ENCODE measurements at places on chromosomes 6 and 20. TPM values are rescaled to one million over a fixed set of nuclear protein-coding genes. Genes with fewer than 3 reads are reported as not detected.

The CFB gene
- total RNA-seq = not detected

The RRAGD gene
- 14.7 TPM for total RNA-seq

The PKHD1 gene
- total RNA-seq = 0.02 TPM

The TNF gene
- total RNA-seq = not detected

The WFDC10B gene
- not detected for total RNA-seq

The RIN2 gene
- 108 TPM for total RNA-seq

The PABPC1L gene
- total RNA-seq = 27.7 TPM

The FOXF2 gene
- 0.71 TPM for total RNA-seq

The STMND1 gene
- not detected for total RNA-seq

The PXMP4 gene
- 9.4 TPM for total RNA-seq

The ANGPT4 gene
- 0.22 TPM for total RNA-seq

The PAX1 gene
- not detected for total RNA-seq

The TRERF1 gene
- total RNA-seq = 12.8 TPM

- H3K27ac ChIP-seq = peak overlapping the region; percentile 64
- DNase-seq = no peak
- no peaks in the 10 kb centered on the region for H3K36me3 ChIP-seq
- no peak overlapping the region for H3K4me3 ChIP-seq
These were observed 223.7 kb downstream of the NKAIN2 start for GRCh38 chr6:124027392-124027791.

- H3K27me3 ChIP-seq = peaks cover 1% of the 10 kb centered on the region
- no peak overlapping the region for H3K4me3 ChIP-seq
- H3K36me3 ChIP-seq = no peaks in the 10 kb centered on the region
- no peaks in the 10 kb centered on the region for H3K4me1 ChIP-seq
- DNase-seq = no peak
- H3K27ac ChIP-seq = peak overlapping the region; percentile 15
These were observed 33.8 kb downstream of the PLEKHG1 start for GRCh38 chr6:150633486-150633834.

DNA sequence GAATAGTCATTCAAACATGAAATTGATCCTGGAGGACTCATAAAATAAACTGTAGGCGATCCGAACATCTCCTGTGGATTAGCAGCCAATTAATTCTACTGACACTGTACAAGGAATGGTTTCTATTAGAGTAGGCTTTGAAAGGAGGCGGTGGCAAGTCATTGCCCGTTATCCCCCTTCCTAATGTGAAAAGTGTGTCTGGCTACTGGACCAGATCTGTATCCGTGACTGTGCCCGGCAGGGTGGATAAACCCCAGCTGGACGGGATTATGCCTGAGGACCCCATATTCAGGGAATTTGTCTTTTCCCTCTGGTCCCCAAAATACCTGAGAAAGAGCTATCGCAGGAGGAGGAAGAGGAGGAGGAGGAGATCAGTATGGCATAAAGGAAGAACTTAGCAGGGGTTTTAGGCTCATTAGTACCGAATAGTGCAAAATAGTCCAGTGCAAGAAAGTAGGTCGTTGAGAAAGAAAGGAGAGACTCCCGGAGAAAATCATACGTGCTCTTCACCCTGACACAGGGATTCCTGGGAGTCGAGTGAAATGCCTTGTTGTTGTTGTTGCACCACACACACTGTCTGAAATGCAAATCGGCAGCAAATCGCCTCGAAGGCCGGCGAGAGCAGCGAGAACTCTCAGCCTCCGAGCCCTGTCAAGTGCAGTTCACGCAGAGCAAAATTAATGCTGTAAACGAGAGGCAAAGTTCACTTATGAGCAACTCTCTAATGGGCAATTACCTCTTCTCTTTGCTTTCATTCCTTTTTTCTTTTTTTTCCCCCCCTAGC, 178.9 kb upstream of the ARID1B start:
- no peaks in the 10 kb centered on the region for H3K36me3 ChIP-seq
- no peak overlapping the region for H3K27ac ChIP-seq
- no peak for DNase-seq
- H3K27me3 ChIP-seq = peaks cover 9% of the 10 kb centered on the region
- peaks cover 38% of the 10 kb centered on the region for H3K4me1 ChIP-seq

DNA sequence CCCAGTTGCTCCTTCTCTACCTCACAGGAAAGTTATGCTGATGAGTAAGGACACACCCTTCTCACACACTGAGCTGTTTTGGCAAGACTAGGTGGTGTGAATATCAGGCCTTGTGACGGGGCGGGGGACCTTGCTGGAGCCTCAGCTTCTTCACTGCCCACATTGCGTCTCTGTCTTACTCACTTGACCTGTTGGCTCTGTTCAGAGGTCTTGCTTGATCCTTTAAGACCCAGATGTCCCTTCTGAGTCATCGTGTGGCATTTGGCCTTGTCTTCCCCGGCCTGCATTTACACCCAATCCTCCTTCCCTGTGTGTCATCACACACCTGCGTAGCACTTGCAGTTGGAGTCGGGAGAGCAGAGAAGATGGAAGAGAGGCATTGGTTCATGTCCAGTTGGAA, 8.3 kb upstream of the PRND start:
- no peak for DNase-seq
- no peaks in the 10 kb centered on the region for H3K36me3 ChIP-seq
- peaks cover 2% of the 10 kb centered on the region for H3K27me3 ChIP-seq
- no peak overlapping the region for H3K27ac ChIP-seq
- H3K4me3 ChIP-seq = no peak overlapping the region
- H3K4me1 ChIP-seq = no peaks in the 10 kb centered on the region

DNA sequence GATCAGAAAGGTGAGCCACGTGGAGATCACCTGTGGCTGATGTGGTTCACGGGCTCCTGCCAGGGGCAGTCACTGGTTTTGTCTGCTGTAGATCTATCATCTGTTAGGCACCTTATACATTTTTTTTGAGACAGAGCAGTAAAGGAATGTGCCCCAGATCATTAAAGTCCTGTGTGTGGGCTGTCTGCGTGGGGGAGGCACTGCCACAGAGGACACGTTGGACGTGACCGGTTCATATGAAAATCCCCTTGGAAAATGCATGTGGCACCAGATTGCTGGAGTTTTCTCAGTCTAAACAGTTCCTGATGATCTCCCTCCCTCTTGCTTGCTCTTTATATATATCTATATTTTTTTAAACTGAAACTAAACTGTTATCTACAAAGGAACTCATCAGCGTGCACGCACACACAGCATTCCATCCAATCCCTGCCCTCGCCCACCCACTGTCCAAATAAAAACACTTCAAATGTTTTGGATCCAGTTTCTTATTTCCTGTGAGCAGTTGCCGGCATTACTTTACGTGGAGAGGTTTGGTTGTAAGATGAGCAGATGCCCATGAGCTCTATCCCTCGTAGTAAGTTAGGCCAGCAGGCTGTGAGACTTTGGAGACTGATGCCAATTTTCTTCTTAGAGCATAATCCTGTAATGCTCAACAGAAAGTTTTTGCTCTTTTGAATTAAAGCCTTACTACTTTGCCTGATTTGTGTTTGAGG, 161.6 kb upstream of the EXOC2 start:
- DNase-seq = no peak
- no peak overlapping the region for H3K27ac ChIP-seq
- H3K36me3 ChIP-seq = no peaks in the 10 kb centered on the region
- no peaks in the 10 kb centered on the region for H3K4me1 ChIP-seq
- no peak overlapping the region for H3K4me3 ChIP-seq

GRCh38 chr20:25008388-25009217, 16.1 kb upstream of the APMAP start:
- peaks cover 10% of the 10 kb centered on the region for H3K27me3 ChIP-seq
- H3K4me1 ChIP-seq = no peaks in the 10 kb centered on the region
- H3K27ac ChIP-seq = no peak overlapping the region

GRCh38 chr6:105310371-105310770, 92.5 kb downstream of the PREP start:
- H3K4me3 ChIP-seq = no peak overlapping the region
- DNase-seq = no peak
- H3K36me3 ChIP-seq = peaks cover 12% of the 10 kb centered on the region
- H3K4me1 ChIP-seq = peaks cover 20% of the 10 kb centered on the region

- DNase-seq = no peak
- peaks cover 17% of the 10 kb centered on the region for H3K36me3 ChIP-seq
- H3K27ac ChIP-seq = no peak overlapping the region
- no peak overlapping the region for H3K4me3 ChIP-seq
These were observed 17.5 kb upstream of the ZNF831 start for GRCh38 chr20:59145924-59146779.

DNA sequence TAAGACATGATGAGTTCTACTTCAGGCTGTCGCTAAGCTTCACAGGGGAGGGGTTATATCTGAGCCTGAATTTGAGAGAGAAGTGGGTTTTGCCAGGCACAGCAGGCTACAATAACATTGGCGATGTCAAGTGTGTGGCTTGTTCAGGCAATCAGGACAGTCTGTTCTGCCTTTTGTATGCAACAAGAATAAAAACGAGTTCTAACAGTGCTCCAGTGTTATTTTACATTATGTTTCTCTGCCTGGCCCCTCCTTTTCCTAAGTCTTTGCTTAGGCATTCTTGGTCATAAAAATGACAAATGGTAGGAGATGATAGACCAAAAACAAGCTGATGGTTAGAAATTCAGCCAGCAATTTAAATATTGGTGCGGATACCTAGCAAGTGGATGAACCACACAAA, 26.8 kb downstream of the PAQR8 start:
- no peaks in the 10 kb centered on the region for H3K36me3 ChIP-seq
- DNase-seq = no peak
- H3K27me3 ChIP-seq = no peaks in the 10 kb centered on the region
- H3K27ac ChIP-seq = no peak overlapping the region
- H3K4me1 ChIP-seq = no peaks in the 10 kb centered on the region

DNA sequence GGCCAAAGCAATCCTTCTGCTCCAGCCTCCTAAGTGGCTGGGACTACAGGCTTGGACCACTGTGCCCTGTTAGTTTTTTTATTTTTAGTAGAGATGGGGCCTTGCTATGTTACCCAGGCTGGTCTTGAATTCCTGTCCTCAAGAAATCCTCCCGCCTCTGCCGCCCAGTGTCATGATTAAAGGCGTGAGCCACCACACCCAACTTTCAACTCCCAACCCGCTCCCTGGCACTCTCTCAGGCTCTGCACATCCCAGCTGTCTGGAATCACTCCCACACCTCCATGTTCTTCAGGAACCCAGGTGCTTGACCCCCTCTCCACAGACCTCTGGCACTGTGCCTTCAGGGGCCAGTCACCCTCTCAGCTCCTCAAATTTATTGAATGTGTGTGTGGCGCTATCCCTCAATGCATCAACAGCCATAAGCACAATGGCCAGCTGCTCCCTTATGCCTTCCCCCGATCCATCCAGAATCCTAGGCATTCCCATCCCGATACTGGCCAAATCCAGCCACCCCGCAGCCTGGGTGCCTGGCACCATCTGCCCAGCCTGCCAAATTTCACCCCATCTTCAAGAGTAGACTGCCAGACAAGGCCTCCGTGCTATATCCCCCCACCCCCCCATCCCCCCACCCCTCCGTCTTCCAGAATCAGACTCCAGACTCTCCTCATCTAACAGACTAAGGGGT, 647 bp upstream of the POU5F1 start:
- H3K27me3 ChIP-seq = peaks cover 14% of the 10 kb centered on the region
- H3K27ac ChIP-seq = peak overlapping the region; percentile 59
- H3K4me3 ChIP-seq = no peak overlapping the region

DNA sequence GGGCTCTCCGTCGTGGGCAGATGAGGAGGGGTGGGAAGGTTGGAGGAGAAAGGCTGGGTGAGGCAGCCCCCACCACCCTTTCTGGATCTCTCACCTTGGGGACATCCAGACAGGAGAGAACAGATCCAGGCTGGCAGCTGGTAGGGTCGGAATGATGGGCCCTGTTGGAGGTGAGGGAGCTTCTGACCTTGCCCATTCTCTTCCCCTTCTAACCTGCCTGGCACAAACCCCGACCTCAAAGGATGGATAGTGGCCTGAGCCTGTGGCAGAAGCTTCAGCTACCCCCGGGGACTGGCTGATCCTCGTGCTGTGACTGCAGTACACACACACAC, 6.0 kb upstream of the NPBWR2 start:
- no peak overlapping the region for H3K27ac ChIP-seq
- no peaks in the 10 kb centered on the region for H3K36me3 ChIP-seq

GRCh38 chr20:46230801-46231282, 77.5 kb downstream of the CDH22 start:
- DNase-seq = no peak
- no peak overlapping the region for H3K4me3 ChIP-seq
- H3K27me3 ChIP-seq = peaks cover 5% of the 10 kb centered on the region
- H3K36me3 ChIP-seq = peaks cover 5% of the 10 kb centered on the region
- peaks cover 10% of the 10 kb centered on the region for H3K4me1 ChIP-seq

DNA sequence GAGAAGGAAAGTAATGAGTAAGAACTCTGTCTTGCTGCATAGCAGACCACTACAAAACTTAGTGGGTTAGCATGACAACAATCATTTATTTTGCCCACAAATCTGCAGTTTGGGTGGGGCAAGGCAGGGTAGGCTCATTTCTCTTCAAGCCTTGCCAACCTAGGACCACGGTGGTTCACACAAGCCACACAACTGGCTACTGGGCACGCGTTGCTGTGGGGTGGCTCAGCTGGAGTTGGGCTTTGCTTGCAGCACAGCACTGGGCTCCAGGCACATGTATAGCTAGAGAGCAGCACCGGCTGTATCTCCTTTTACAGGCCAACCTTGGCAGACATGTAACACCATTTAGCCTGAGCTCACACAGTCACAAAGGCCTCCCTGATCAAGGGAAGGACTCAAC, 4.6 kb upstream of the NXT1 start:
- H3K27ac ChIP-seq = no peak overlapping the region
- H3K4me1 ChIP-seq = peaks cover 4% of the 10 kb centered on the region
- peaks cover 5% of the 10 kb centered on the region for H3K27me3 ChIP-seq
- DNase-seq = no peak
- no peak overlapping the region for H3K4me3 ChIP-seq

- DNase-seq = no peak
- no peak overlapping the region for H3K4me3 ChIP-seq
- H3K27ac ChIP-seq = no peak overlapping the region
- peaks cover 2% of the 10 kb centered on the region for H3K27me3 ChIP-seq
- H3K36me3 ChIP-seq = no peaks in the 10 kb centered on the region
These were observed 386.8 kb upstream of the JAG1 start for GRCh38 chr20:11060423-11061185.

DNA sequence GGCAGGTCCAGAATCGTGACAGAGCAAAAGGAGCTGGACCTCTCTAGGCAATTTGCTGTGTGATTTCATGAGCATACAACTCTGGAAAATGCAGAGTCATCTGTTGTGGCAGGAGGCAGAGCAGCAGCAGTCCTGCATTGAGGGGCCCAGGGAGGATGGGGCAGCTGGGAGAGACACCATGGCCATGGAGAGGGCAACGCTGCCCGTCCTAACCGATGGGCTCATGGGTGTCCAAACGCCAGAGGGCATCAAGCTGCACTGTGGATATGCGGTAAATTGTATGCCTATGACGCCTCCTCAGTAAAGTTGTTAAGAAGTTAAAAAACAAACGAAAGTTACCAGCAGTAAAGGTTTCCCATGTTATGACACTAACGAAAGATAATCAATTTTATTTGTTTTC, 42.2 kb upstream of the DACT2 start:
- H3K4me3 ChIP-seq = no peak overlapping the region
- H3K36me3 ChIP-seq = peaks cover 16% of the 10 kb centered on the region

GRCh38 chr6:109447087-109447486, 6.6 kb downstream of the SMPD2 start:
- DNase-seq = no peak
- H3K27ac ChIP-seq = no peak overlapping the region
- H3K27me3 ChIP-seq = peaks cover 31% of the 10 kb centered on the region
